ENCODE measurements at places on chromosomes 4 and X. TPM values are rescaled to one million over a fixed set of nuclear protein-coding genes. Genes with fewer than 3 reads are reported as not detected.
A peak's percentile ranks its signal among the peaks of the same experiment; 100 is the strongest.

NR3C2 gene
- total RNA-seq: 6.1 TPM

- no peak for DNase-seq
- H3K27me3 ChIP-seq: peaks cover 5% of the 10 kb centered on the region
- no peak overlapping the region for H3K4me3 ChIP-seq
- no peak overlapping the region for H3K27ac ChIP-seq
- H3K36me3 ChIP-seq: no peaks in the 10 kb centered on the region
- H3K4me1 ChIP-seq: no peaks in the 10 kb centered on the region
These were observed 221.3 kb downstream of the DCTD start for GRCh38 chr4:182695842-182696241.

COL4A6 gene
- not detected for total RNA-seq

CLIC2 gene
- total RNA-seq: not detected

DNA sequence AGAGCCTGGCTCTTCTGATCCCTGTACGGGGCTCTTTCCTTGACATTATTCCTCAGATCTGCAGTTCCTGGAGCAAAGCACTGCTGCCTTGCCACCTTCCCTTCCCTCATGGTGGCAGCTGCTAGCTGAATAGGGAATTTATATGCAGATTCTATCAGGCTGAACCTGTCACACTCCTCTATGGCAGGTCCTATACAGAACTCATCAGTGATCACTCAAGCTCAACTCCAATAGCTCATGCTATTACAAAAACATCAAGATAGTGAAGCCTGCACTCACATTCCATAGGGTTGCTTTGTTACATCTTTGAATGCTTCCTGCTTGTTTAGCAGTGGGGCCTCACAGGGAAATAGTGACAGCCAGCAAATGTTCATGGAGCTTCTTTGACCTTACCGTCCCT is 71.7 kb downstream of the SLC2A9 start:
- no peak overlapping the region for H3K4me3 ChIP-seq
- H3K4me1 ChIP-seq: no peaks in the 10 kb centered on the region
- no peaks in the 10 kb centered on the region for H3K27me3 ChIP-seq
- no peak for DNase-seq
- H3K27ac ChIP-seq: no peak overlapping the region

GRCh38 chr4:82713856-82714255 is 84.7 kb downstream of the SCD5 start:
- H3K27me3 ChIP-seq: peaks cover 2% of the 10 kb centered on the region
- H3K4me1 ChIP-seq: no peaks in the 10 kb centered on the region
- H3K36me3 ChIP-seq: no peaks in the 10 kb centered on the region
- H3K4me3 ChIP-seq: no peak overlapping the region

- H3K4me3 ChIP-seq: no peak overlapping the region
These were observed 152.5 kb upstream of the SPRY1 start for GRCh38 chr4:123244137-123244536.

WDR45 gene
- total RNA-seq: 16.9 TPM

TCEAL2 gene
- 0.41 TPM for total RNA-seq

ARR3 gene
- total RNA-seq: not detected

DNA sequence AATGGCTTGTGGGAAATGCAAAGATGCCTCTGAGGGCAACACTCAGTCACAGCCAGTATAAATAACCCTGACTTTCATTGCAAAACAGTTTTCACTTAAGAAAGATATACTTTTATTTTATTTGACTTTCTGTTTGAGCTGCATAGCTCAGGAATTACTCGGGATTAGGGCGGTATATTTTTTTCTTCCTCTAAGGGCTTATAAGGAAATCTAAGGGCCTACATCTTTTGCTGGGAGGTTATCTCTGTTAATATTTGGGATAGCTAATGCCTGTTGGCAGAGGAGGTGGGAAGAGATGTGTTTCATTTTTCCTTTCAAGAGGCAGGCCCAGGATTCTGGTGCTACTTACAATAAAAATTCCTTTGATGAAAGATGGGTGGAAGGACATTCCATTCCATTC is 28.8 kb upstream of the EGFL6 start:
- no peak overlapping the region for H3K4me3 ChIP-seq
- H3K36me3 ChIP-seq: no peaks in the 10 kb centered on the region
- DNase-seq: no peak
- no peaks in the 10 kb centered on the region for H3K27me3 ChIP-seq
- H3K27ac ChIP-seq: no peak overlapping the region

DNA sequence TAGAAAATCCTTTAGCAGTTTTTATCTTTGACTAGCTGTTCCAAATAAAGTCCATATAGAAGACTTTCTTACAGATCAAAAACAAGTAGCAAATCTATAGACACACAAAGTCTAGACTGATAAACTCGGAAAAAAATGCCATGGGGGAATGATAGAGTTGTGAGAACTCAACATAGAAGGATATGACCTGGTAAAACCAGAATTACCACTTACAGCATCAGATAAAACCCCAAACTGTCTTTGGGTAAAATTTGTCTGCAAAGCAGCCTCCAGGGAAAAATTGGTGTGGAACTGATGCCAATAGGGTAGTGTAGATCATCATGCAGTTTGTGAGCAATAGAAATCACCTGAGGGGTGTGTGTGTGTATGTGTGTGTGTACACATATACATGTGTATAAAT is 579.1 kb downstream of the SPOCK3 start:
- no peak for DNase-seq
- no peak overlapping the region for H3K27ac ChIP-seq
- H3K36me3 ChIP-seq: no peaks in the 10 kb centered on the region
- H3K27me3 ChIP-seq: no peaks in the 10 kb centered on the region
- H3K4me1 ChIP-seq: no peaks in the 10 kb centered on the region

GRCh38 chrX:149512225-149512885 is 7.2 kb upstream of the IDS start:
- no peaks in the 10 kb centered on the region for H3K36me3 ChIP-seq
- H3K27me3 ChIP-seq: no peaks in the 10 kb centered on the region
- peak overlapping the region; percentile 78 for H3K27ac ChIP-seq
- no peak overlapping the region for H3K4me3 ChIP-seq

GRCh38 chr4:78038704-78039103 is 18.4 kb upstream of the FRAS1 start:
- no peaks in the 10 kb centered on the region for H3K36me3 ChIP-seq
- H3K4me1 ChIP-seq: no peaks in the 10 kb centered on the region
- no peak for DNase-seq
- H3K27me3 ChIP-seq: peaks cover 2% of the 10 kb centered on the region
- H3K27ac ChIP-seq: no peak overlapping the region
- H3K4me3 ChIP-seq: no peak overlapping the region

AMER1 gene
- 3.4 TPM for total RNA-seq

MAGEA9B gene
- total RNA-seq: not detected

DNA sequence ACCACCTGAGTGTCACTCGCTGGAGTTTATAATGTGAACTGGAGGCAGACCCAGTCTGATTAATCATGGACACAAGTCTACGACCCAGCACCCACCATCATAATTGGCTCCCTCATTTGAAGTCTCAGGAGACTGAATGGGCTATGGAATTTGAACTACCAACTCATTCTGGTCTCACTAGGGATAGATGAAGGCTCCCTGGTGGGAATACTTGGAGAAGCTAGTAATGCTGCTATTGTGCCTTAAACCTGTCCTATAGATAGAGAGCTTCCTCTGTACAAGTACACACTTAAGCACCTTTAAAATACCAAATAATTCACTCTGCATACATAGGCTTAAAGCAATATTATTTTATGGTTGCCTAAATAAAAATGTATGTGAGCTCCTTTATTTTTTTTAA is 90.8 kb upstream of the SMARCAD1 start:
- no peak for DNase-seq
- no peaks in the 10 kb centered on the region for H3K36me3 ChIP-seq

FAM241A gene
- 4.1 TPM for total RNA-seq

DNA sequence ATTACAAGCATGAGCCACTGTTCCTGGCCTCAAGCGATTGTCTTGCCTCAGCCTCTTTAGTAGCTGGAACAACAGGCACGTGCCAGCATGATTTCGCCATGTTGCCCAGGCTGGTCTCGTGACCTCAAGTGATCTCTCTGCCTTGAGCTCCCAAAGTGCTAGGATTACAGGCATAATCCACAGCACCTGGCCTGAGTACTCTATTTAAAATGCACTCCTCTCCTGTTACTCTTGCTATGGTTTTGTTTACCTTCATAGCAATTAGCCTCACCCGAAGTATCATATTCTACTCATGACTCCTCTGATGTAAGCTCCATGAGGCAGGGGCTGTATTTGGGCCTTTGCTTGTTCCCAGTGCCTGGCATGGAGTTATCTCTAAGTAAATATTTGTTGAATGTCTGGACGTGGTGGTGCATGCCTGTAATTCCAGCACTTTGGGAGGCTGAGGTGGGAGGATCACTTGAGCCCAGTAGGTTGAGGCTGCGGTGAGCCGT is 92.5 kb upstream of the SLC34A2 start:
- no peaks in the 10 kb centered on the region for H3K4me1 ChIP-seq
- no peak for DNase-seq

DNA sequence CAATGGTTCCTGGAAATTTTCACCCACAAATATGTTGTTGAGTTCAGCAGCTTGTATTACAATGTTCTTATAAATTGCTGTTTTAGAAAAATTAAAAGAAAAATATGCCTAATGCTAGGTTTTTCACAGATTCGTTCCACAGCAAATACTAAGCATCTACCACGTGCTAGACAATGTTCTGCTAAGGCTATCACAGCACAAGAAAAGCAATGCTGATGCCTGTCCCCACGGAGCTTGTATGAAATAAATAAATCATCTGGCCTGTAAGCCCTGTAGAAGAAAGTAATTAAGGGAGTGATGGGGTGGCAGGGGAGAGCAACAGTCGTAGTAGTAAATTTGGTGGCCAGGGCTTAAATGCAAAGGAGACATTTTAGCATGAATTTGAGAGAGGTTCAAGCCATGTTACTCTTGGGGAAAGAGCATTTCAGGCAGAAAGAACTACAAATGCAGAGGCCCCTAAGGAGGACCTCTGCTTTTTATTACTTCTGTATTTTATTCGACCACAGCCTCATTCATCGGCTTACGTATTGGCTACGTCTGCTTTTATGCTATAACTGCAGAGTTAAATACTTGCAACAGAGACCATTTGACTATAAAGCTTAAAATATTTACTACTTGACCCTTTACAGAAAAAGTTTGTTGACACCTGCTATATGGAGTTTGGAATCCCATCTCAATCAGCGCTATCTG is 36.3 kb downstream of the ARAP2 start:
- peak overlapping the region; percentile 38 for H3K4me3 ChIP-seq
- H3K27me3 ChIP-seq: no peaks in the 10 kb centered on the region
- DNase-seq: no peak
- H3K27ac ChIP-seq: peak overlapping the region; percentile 86
- peaks cover 52% of the 10 kb centered on the region for H3K36me3 ChIP-seq
- peaks cover 65% of the 10 kb centered on the region for H3K4me1 ChIP-seq

DNA sequence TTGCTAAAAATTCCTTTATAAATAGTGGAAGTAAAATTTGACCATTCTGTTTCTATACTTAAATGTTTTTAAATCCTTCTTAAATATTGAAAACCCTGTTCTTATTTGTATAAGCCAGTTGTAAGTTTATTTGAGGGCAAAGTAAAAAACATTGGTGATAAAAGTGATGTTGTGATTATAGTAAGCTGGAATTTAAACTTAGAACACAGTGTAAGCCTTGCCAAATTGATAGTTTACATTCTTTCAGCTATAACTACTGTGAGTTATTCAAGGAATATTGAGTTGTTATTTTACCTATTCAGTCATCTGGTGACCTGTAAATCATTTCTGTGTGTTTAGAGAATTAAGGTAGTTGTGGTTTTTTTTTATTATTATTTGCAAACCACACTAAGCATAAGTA is 9.6 kb downstream of the YY2 start:
- peaks cover 2% of the 10 kb centered on the region for H3K4me1 ChIP-seq
- no peak overlapping the region for H3K27ac ChIP-seq
- H3K27me3 ChIP-seq: no peaks in the 10 kb centered on the region
- no peak overlapping the region for H3K4me3 ChIP-seq
- DNase-seq: no peak

DNA sequence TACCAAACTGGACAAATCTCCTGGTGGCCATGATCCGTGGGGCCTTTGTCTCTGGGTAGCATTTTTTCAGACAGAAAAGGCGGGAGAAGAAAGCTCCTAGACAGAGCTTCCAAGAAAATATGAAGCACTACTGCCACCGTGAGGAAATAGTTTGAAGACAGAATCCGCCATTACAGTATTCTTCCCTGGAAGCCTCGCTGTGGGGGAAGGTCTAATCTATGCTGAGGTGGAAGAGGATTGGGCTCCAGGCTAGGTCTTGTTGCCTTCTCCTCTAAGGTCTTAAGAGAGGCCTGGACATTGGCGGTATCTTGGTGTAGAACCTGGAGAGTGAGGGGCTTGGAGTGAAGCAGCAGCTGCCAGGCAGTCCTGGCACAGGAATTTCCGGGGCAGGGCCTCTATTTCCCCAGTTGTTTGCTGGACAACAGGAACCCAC is 218.9 kb downstream of the OR13H1 start:
- no peaks in the 10 kb centered on the region for H3K4me1 ChIP-seq
- peaks cover 12% of the 10 kb centered on the region for H3K36me3 ChIP-seq
- no peaks in the 10 kb centered on the region for H3K27me3 ChIP-seq
- no peak overlapping the region for H3K4me3 ChIP-seq
- no peak for DNase-seq
- no peak overlapping the region for H3K27ac ChIP-seq

DNA sequence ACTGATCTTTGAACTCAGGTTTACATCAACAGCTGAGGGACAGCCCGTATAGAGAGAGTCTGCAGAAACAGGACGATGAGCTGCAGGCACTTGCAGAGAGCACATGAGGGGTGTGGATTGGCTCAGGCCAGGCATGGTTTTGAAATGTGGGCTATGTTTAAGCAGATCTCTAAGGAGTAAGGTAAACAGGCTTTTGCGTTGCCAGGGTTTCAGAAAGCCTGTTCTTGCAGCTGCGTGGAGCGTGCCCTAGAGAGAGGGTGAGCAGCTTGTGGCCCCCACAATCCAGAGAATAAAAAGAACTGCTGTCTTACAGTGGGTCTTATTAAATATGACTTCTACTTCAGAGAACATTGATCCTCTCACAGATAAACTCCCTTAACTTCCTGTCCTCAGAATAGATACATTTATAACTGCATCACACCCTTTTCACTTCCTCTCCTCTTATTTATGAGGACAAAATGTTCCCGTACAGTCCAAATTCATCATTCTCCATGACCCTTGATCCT is 64.1 kb downstream of the TMA16 start:
- peaks cover 19% of the 10 kb centered on the region for H3K4me1 ChIP-seq
- no peaks in the 10 kb centered on the region for H3K27me3 ChIP-seq
- no peak overlapping the region for H3K4me3 ChIP-seq
- peak; percentile 12 for DNase-seq
- no peaks in the 10 kb centered on the region for H3K36me3 ChIP-seq
- H3K27ac ChIP-seq: peak overlapping the region; percentile 5

GRCh38 chrX:20124964-20125363 is 8.3 kb upstream of the MAP7D2 start:
- no peaks in the 10 kb centered on the region for H3K4me1 ChIP-seq
- no peak overlapping the region for H3K27ac ChIP-seq
- H3K27me3 ChIP-seq: no peaks in the 10 kb centered on the region
- DNase-seq: no peak
- H3K4me3 ChIP-seq: no peak overlapping the region

DNA sequence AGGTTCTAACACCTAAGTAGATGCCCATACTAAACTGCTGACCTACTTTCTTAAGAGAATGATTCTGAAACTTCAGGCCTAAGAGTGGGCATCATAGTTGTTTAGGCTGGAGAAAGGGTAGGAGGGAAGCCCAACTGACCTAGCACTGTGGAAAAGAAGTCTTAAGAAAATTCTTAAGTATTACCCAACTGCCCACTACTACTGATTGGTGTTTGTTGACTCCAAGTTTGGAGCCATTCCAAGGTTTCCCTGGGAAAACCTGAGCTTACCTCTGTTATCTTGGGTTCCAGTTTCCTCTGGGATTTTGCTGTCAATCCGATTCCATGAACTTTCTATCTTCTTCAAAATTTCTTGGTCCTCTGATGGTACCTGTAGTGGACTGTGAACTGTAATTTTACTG is 23.9 kb downstream of the ANKRD17 start:
- no peaks in the 10 kb centered on the region for H3K27me3 ChIP-seq
- DNase-seq: no peak
- no peak overlapping the region for H3K4me3 ChIP-seq
- H3K27ac ChIP-seq: no peak overlapping the region
- peaks cover 31% of the 10 kb centered on the region for H3K4me1 ChIP-seq
- H3K36me3 ChIP-seq: peaks cover 52% of the 10 kb centered on the region
